ENCODE measurements at places on chromosomes 5 and 9.
A peak's percentile ranks its signal among the peaks of the same experiment; 100 is the strongest.

DNA sequence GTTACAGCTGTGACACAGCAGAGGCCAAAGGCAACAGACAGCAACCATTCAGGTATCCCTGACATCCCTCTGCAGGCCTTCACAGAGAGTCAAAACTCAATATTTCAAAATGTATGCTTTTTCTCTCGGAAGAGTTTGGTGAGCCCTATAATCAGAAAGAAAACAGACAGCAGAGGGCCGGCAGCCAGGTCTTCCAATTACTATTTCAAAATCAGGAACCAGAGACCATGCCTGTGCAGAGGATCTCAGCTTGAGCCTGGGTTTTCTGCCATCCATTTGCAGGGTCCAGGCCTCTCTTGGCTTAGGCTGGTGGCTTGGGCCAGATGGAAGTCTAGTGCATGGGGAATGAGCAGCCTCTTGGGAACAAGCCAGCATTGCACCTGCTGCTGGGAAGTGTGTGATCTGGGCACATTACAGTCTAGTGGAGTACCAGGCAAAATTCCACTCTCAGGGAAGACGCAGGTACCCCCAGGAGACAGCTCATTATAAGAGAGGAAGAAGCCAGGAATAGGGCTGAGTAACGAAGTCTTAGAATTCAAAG is 231.3 kb downstream of the ENC1 start:
- no peak for DNase-seq

GRCh38 chr5:464843-465590 is 22.0 kb downstream of the EXOC3 start:
- no peak for DNase-seq

DNA sequence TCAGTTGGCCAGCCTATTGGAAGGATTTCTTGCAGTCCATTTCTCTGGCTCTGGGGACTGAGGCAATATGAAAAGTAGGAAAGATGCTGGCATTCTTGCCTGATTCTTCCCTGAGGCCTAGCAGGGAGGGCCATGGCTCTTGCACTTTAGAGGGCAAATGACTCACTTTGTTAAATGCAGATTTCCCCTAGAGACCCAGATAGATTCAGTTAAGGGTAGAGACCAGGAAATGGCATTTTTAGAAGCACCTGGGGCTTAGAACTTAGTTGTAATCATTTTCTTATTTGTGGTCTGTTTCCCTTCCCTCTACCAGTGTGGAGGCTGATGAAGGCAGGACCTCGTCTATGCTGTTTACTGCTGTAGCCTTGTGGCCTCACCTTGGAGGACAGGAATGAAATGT is 112.8 kb upstream of the NR3C1 start:
- no peak for DNase-seq

- no peak for DNase-seq
Observed at GRCh38 chr9:124197177-124198095, 60.3 kb upstream of the NEK6 start.

DNA sequence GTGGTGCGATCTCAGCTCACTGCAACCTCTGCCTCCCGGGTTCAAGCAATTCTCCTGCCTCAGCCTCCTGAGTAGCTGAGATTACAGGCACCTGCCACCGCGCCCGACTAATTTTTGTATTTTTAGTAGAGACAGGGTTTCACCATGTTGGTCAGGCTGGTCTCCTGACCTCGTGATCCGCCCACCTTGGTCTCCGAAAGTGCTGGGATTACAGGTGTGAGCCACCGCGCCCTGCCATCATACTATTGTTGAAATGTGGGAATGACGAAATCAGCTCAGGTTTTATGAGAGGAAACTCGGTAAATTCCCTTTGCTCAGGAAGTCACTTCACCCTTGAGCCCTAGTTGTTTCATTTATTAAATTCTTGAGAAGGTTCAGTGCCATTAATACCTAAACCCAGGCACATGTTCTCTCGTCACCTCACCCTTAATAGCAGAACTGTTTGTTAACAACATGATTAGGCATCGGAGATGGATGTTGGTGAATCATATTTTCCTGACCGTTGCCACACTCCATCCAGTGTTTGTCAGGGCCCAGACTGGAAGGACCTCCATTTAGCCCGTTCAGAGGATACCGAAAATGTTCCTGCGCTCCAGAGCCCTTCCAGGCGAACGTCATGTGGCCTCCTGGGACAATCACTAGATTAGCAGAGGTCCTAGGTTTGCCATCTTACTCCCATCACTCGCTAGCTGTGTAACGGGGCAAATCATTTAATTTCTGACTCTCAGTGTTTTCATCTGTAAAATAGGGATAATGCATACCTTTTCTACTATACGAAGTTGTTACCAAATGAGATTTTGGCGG is 20.0 kb upstream of the CREBRF start:
- no peak for DNase-seq

GRCh38 chr9:130931508-130932254 is 7.4 kb downstream of the FIBCD1 start:
- no peak for DNase-seq

GRCh38 chr9:20990867-20991266 is 40.6 kb downstream of the HACD4 start:
- no peak for DNase-seq

GRCh38 chr9:91048749-91049148 is 247.1 kb downstream of the SYK start:
- no peak for DNase-seq

- no peak for DNase-seq
Observed at GRCh38 chr9:136021872-136022681, 60.9 kb upstream of the UBAC1 start.

GRCh38 chr5:22708770-22709328 is 144.3 kb downstream of the CDH12 start:
- DNase-seq, result no peak

DNA sequence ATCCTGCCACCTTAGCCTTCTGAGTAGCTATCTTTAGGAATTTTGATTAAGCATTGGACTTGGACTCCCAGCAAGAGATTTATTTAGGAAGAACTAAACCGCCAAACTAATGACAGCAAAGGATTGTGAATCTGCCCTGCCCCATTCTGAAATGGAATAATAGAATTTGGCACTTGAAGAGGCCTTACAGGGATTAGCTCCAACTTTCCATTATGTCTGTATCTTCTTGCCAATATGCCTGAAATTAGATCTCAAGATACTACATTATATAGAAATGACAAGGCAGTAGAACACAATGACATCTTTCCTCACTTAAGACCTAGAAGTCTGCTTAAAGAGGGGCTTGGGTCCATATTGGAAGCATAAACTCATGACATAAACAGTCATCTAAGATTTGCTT is 77.0 kb upstream of the DPYSL3 start:
- DNase-seq, result no peak

DNA sequence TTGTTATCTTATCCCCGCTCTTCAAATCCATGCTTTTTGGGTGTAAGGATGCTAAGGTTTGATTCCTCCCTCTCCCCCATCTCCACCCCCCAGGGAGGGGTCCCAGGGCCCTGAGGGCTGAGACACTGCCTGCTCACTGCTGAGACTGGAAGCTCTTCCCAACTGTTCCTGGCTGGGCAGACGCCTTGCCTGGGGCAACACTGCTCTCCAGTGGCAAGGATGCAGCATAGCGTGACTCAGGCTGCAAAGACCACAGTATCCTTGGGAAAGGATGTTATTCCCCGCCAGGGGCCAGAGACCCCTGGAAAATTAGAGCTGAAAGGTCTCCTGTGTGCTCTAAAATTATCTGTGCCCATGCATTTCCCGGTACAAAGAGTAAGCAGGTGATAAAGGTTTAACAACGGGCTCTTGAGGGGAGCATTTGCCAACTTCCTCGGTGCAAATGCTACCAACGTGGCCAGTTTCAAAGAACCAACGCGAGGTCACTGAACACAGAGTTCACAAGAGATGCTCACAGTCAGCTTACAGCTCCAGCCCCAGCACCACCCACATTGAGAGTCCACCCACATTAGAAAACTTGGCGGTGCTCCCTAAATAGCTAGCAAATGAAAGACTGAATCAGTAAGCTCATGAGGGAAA is 271.9 kb downstream of the NSG2 start:
- DNase-seq, result peak; percentile 84

DNA sequence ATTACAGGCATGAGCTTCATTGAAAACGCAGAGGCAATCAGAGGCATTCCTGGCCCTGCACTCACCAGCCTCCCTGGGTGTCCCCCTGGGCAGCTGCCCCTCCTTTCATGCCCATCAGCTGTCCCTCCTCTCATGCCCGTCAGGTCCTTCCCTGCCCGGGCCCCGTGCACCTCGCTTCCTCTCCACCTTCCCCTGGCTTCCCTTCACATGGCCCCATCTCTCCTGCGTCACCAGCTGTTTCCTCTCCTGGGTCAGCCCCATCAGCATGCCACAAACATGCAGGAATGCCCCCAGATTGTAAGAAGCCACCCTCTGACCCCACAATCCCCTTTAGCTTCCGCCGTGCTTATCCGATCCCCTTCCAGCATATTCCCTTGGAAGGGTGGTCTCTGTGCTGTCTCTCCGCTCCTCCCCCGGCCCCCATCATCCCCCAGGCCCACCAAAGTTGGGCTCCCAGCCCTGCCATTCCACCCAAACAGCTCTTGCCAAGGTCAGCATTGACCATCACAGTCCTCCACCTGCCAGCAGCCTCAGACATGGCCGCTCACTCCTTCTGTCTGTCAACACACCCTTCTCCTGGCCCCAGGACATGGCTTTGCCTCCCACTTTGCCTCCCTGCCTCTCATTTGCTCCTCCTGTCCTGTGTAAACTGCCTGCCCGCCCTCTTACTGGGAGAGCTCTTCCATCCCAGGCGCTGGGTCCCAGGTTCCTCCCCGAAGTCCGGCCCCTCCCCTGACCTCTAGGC is 98.6 kb upstream of the IER5L start:
- DNase-seq, result no peak

- DNase-seq, result no peak
Observed at GRCh38 chr5:161022151-161022550, 170.1 kb upstream of the ATP10B start.

- no peak for DNase-seq
Observed at GRCh38 chr9:70901013-70901412, 220.4 kb downstream of the TRPM3 start.

DNA sequence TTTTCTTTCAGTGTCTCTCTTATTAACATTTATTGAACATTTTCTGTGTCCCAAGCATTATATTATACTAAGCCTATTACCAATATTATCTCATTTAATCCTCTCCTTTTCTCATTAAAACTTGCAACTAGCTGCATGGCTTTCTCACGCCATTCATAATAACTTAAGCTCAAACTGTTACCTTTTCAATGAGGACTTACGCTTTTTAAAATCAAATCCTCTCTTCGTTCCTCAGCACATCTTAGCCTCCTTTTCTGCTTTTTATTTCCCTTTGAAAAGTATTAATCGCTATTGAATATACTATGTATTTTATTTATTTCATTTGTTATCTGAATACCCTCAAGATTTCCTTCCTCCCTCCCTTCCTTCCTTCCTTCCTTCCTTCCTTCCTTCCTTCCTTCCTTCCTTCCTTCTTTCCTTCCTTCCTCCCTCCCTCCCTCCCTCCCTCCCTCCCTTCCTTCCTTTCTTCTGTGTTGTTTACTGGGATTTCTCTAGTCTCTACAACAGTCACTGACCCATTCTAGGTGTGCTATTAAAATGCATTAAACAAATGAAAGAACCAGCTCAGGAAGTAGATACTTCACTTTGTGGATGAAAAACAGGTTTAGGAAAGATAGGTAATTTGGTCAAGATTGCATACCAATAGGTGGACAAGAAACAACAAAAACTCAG is 294.1 kb upstream of the TUT7 start:
- no peak for DNase-seq

DNA sequence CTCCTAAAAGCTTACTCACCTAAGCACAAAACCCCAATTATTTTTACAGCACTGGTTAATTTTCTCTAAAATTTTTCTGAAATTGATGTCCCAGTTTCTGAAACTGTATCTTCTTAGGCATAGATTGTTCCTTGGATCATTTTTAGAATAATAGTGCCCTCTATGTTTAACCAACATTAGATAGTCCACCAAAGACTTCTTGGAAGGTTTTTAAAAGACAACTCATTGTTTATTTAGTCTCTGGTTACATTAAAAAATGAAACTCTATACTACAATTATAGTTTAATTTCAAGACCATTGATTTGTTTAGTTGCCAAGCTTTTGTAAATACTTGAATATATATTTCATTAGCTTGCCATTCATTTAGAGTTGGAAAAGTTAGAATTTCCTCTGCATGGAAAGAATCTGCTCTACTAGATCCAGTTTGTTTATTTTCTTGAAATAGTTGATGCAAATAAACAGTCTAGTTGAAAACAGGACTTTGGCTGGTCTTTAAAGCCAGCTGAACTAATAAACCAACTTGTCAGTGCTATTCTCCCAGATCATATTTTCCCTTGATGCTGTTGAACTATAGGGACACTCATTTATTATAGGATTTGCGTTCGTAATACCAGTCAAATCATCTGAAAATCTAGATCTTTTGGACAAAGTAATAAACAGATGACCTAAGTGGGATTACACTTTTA is 990.5 kb downstream of the TLE1 start:
- no peak for DNase-seq

- DNase-seq, result peak; percentile 52
Observed at GRCh38 chr9:110880189-110880588, 158.1 kb downstream of the LPAR1 start.

- DNase-seq, result no peak
Observed at GRCh38 chr9:38276771-38277439, 115.6 kb upstream of the ALDH1B1 start.

- DNase-seq, result no peak
Observed at GRCh38 chr9:36764364-36765076, 191.8 kb downstream of the MELK start.

DNA sequence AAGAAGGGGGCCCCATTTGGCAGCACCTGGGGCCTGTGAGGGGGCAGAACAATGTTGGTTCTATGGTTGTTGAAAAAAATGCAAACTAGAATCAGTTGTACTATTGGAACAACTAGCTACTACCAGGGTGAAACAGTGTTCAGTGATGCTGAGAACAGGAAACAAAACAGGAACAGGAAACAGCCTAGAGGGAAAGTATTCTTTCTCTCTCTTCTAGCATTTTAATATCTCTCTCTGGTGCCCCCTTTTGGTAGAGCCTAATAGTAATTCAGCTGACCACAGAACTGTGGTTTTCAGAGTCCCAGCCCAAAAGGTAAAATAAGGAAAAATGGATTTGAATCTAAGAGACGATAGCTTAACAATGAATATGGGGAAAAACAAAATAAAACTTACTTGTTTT is 138.0 kb upstream of the KCNN2 start:
- DNase-seq, result no peak

- no peak for DNase-seq
Observed at GRCh38 chr9:127722055-127722745, 6.3 kb downstream of the TTC16 start.

- DNase-seq, result peak; percentile 75
Observed at GRCh38 chr9:5549658-5550650, 39.6 kb downstream of the PDCD1LG2 start.

- no peak for DNase-seq
Observed at GRCh38 chr9:71756753-71757152, 11.6 kb downstream of the CEMIP2 start.

DNA sequence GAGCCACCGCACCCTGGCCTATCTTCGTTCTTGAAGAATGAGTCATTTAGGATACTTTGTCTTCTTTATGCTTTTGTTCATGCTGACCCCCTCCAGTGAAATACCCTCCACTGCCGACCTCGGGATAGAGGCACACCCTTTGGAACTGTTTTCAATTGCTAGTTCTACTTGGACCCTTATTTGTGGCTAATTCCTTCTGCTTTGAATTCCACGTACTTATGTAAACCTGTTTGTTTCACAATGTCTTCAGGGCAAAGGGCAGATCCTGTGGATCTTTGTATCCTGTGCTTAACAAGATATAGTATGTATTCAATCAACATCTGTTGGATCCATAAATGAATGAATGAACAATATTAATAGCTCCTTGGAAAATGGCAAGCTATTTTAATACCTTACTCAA is 19.6 kb upstream of the AOPEP start:
- DNase-seq, result no peak

GRCh38 chr5:2802693-2803365 is 51.4 kb upstream of the IRX2 start:
- no peak for DNase-seq

- DNase-seq, result no peak
Observed at GRCh38 chr5:51960617-51961121, 577.4 kb downstream of the ISL1 start.

Measured in GM03348 (cell line).